ENCODE measurements at places on chromosomes 2 and 18.

DNA sequence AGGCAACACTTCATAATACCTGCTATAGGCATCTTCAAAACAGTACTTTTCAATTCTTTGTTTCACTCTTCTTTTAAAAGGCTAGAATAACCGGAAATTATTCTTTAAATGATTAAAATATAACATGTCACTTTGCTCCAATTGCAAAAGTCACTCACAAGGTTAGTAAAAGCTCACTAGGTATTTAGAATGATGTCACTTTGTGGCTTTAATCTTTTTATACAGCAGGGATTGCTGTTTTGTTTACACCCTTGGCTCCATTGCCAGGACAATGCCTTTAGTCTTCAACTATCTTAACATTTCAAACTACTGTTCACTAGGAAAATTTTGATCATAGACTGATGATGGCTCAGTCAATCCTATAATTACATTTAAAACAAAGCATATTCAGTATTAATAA, 157.1 kb downstream of the BAZ2B start:
- no peak for DNase-seq

GRCh38 chr2:62596061-62596921, 90.3 kb upstream of the TMEM17 start:
- DNase-seq, result no peak

- DNase-seq, result no peak
These were observed 23.4 kb upstream of the TMEM87B start for GRCh38 chr2:112031473-112032223.

DNA sequence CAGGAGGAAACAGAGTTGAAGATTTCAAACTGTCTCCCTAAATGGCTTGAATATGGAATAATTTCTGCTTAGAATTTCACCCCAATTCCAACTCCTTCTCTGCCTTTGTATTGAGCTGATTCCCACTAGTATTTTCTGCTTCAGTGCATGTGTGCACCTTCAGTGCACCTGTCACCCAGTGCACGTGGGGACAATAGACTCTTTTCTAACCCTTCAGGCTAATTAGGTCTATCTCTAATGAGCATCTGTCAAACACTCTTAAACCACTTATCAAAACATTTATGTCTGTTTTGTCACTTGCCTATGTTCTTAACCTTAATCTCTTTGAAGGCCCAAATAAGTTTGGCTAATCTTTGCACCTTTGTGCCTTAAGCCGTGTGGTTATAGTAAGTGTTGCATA, 232.0 kb upstream of the NETO1 start:
- DNase-seq, result no peak

All from SIG-M5 (cell line).